ENCODE measurements at places on chromosomes 7 and 10.
A peak's percentile ranks its signal among the peaks of the same experiment; 100 is the strongest.

DNA sequence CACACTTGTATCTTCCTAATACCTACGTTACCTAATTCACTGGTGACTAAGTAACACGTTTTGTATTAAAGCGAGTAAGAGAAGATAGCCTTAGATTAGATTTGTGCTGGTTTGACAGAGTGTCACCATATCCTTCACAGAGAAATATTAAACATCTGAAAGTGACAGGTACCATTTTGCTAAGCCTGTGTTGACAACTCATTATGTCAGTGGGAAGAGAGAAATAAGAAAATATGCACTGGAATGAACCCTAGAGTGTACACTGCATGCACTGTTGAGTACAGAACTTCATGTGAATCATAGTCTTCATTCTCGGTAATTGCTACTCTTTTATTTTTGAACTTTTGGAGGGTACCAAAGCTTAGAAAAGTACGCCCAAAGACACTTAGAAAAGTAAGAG lies 10.9 kb downstream of the PRKG1 start:
- DNase-seq: no peak

GRCh38 chr7:122038904-122039303 lies 105.1 kb downstream of the AASS start:
- DNase-seq: peak; percentile 3

GRCh38 chr7:100008525-100008924 lies 6.9 kb upstream of the ZKSCAN1 start:
- DNase-seq: no peak

DNA sequence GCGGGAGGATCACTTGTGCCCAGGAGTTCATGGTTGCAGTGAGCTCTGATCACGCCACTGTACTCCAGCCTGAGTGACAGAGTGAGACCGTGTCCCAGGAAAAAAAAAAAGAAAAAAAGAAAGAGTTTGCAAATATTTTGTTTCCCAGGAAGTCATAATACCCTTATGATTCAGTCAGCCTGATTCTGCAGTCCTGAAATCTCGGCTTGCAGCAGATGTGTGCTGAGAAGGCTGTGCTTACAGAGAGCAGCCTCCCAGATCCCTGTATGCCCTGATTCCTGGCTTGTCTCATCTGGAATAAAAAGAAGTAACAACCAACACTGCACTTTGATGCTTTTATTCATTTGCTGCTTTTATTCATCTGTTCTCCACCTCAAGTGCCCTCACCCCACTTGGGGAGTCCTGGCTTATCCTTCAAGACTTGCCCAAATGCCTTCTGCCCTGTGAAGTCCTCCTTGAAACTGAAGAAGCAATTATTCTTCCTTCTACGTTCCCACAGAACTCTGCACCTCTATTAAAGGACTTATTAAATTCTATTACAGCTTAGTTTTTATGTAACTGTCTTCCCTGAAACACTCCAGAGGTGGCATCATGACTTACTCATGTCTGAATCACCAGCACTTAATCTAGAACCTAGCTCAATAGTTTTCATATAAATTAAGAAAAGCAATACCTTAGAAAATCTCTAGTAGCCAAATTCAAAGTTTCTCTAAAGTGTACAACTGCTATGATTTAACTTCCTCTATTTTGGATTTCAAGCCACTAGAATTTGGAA lies 27.7 kb upstream of the BPGM start:
- peak; percentile 58 for DNase-seq

DNA sequence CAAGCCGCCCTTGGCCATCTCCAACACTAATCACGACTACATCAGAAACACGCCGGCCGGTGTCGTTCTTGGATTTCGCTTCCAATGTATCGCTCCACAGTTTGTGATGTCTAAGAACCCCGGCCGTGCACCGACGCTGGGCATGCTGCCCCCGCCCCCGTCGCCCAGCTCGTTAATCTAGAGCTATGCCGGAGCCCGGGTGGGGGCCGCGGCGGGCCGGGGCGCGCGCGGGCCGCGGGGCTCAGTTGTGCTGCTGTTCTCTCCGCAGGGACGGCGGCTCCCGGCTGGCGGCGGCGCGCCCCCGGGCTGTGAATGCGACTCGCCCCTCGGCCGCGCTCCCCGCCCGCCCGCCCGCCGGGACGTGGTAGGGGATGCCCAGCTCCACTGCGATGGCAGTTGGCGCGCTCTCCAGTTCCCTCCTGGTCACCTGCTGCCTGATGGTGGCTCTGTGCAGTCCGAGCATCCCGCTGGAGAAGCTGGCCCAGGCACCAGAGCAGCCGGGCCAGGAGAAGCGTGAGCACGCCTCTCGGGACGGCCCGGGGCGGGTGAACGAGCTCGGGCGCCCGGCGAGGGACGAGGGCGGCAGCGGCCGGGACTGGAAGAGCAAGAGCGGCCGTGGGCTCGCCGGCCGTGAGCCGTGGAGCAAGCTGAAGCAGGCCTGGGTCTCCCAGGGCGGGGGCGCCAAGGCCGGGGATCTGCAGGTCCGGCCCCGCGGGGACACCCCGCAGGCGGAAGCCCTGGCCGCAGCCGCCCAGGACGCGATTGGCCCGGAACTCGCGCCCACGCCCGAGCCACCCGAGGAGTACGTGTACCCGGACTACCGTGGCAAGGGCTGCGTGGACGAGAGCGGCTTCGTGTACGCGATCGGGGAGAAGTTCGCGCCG lies 1.9 kb downstream of the VWC2 start:
- DNase-seq: no peak

DNA sequence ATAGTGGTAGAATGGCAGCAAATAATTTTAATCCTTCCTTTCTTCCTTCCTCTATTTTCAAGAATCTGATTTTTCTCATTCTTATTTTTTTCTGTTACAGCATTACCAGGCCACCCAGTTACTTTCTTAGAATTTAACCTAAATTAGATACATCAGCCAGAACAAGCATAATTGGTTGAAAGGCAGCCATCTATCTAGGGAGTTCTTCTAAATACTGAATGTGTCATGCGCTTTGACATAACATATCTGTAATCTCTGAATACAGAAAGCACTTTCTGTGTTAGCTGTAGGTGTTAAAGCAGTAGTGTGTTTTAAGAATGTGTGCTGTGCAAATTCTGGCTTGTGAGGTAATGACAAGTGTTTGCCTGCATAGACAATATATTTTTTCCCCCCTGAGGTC lies 97.3 kb downstream of the BTRC start:
- no peak for DNase-seq

DNA sequence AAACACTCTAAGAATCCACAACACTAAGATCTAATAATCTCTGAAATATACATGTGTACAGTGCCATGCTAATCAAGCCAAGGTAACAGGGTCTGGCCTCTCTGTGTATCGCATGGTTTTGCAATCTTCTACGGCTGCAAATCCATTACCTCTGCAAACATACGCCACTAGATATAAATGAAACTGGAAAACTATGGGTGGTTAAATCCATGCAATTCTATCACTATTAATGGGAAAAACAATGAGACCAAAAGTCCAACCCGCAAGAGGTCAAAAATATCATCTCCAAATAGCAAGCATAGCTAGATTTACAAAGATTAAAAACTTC lies 23.0 kb downstream of the SGCE start:
- DNase-seq: no peak

DNA sequence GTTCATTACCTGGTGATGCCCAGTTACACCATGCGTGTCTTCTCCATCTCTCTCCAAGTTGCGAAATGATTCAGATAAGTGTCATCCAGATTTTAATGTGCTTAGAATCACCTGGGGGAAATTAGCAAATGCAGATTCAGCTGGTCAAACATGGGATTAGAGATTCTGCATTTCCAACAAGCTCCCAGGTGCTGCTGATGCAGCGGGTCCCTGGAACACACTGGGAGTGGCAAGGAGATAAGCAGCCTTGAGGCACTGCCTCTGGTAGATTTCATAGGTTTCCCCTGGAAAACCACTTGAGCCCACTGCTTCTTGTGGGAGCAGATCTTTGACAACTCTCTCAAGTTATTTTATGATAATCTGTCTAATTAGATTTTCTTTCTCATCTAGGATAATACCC lies 196.0 kb upstream of the C7orf33 start:
- no peak for DNase-seq

GRCh38 chr10:87615856-87616255 lies 43.8 kb upstream of the PAPSS2 start:
- DNase-seq: no peak
